NK-92 treated with Interleukin-12 subunit alpha and Interleukin-12 subunit beta, amount 100 ng/mL, for 24 hours (cell line): ENCODE measurements at places on chromosomes 13 and 19.

GRCh38 chr13:99075268-99076191 is 97.7 kb upstream of the DOCK9 start:
- DNase-seq: no peak

- DNase-seq: no peak
These were observed 45.8 kb upstream of the RGCC start for GRCh38 chr13:41411522-41411921.

DNA sequence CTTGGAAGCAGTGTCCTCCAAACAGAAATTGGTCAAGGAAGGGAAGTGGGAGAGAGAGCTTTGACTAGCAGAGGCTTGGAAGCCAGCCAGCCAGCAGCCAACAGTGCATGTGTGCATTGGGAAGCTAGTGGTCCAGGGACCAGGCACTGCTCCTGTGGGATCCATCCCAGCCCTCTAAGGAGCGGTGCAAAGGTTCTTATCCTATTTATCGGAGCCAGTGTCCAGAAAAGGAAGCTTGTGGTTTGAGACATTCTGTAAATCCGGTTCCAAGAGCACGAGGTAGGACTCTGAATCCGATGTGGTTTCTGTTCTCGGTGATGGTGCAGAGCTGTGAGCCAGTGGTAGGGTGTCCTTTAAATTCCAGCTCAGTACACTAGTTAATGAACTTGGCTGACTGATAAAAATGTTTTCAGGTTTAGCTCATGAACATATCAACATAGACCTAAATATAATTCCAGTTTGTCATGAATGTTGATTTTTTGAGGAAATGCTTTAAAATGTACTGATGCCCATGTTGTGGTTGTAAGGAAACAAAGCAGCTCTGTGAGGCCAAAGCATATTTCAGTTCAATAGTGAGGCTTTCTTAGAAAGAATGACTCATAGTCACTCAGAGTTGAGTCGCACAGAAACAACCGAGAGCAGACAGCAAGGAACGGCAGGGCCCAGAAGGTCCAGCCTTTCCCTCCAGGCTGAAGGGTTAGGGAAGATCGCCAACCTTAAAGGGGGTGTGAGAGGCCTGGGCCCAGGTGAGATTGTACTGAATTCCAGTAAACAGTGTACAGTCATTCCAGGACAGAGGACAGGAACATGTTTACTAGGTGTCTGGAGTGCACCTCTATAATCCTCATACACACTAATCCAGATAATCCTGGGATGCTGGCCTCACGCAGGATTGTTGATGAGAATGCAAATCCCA is 21.5 kb upstream of the GARRE1 start:
- peak; percentile 20 for DNase-seq

DNA sequence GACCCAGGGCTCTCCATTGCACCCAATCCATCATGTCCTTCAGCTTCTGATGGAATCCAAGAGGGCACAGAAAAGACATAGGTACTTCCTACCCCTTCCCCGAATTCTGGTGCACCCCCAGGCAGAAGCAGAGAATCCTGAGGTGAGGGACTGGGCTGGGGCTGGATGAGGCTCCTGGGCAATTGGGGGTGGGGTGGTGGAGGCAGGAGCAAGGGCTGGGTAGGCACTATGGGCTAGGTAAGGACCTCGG is 2.7 kb upstream of the KCNC3 start:
- DNase-seq: no peak

DNA sequence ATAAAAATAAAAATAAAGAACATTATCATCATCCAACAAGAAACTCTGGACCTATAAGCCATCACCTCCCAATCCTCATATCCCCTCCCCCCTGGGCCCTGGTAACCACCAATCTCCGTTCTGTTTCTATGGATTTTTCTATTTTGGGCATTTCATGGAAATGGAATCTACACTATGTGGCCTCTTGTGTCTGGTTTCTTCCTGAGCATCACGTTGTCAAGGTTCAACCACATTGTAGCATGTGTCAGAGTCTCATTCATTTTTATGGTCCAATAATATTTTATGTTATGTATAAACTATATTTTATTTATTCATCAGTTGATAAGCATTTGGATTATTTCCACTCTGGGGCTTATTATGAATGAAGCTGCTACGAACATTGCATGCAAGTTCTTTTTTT is 26.9 kb downstream of the SULT2B1 start:
- no peak for DNase-seq

DNA sequence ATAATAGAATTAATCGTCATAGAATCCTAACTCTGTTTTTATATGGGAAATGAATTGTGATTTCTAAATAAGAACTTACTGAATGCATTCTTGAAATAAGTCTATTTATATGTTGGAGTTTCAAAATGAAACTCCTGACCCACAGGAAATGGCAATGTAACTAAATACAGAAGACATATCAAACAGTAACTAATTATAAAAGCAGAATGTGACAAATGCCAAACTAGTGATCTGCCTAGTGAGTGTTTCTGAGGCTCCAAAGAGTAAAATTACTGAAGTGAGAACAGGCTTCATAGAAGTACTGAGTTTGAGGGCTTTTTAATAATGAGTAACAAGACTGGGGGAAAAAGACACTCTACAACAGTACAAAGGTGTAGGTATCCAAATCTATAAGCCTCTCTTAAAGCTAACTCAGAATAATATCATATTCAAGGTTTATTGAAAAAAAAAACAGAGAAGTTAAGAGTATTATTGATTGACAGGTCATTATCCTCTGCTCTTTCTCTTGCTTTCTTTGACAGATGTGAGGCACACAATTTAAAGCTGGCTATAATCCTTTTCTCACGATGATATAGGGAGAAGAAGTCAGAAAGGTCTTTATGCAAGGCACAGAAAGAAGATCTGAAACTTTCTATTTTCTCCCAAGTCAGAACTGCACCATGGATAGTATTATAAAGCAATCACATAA is 17.4 kb upstream of the ATXN8OS start:
- no peak for DNase-seq

DNA sequence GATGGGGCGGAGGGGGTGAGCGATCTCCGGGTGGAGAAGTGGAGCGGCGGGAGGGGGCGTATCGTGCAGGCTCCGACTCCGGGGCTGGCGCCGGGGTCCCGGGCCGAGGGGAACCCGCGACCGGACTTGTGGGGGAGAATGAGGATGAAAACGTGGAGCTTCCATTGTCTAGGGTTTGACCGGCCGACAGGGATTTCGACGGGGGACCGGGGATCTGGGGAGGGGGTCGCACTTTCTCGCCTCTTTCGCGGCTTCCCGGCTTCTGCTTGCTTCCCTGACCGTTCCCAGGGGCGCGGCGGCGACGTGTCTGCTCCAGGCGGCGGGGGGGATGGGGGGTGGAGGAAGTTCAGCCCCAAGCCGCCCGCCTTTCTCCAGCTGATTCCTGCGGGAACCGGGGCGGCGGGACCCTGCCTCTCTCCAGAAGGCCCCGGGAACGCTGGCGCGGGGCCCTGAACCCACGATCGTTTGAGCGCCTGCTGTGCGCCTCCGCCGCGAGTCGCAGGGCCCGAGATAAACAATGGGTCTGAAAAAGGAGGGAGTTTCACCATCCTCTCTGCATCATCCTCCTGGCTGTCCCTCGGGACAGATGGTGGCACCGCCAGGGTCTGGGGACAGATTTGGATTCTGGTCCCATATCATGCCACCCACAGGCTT is 790 bp downstream of the TPM4 start:
- peak; percentile 26 for DNase-seq

DNA sequence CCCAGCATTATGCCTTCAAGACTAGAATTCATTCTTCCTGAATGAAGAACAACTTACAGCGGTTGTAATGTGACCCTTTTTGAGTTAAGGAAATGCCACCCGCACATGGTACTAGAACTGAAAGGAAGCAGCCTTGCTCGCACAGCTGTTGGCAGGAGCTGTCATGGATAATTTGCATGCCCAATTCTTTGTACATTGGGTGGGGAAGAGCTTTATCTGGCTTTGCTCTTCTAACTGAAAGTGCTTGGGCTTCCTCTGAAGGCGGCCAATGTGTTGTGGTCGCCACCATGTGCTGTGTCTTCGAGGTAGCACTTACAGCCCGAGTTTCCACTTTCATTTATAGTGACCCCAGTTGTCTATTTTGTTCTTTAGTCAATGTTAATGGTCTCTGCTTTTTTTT is 3.4 kb downstream of the CCNE1 start:
- no peak for DNase-seq

- DNase-seq: no peak
These were observed 75.2 kb downstream of the LRRC63 start for GRCh38 chr13:46286972-46287371.

DNA sequence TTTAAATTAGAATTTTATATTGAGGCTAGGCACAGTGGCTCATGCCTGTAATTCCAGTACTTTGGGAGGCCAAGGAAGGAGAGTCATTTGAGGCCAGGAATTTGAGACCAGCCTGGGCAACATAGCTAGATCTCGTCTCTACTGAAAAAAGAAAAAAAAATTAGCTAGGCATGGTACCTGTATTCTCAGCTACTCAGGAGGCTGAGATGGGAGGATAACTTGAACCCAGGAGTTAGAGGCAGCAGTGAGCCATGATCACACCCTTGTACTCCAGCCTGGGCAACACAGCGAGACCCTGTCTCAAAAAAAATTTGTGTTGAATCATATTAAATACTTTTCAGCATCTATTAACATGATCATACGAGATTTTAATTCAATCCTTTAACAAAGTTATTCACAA is 4.9 kb downstream of the PMIS2 start:
- DNase-seq: no peak

DNA sequence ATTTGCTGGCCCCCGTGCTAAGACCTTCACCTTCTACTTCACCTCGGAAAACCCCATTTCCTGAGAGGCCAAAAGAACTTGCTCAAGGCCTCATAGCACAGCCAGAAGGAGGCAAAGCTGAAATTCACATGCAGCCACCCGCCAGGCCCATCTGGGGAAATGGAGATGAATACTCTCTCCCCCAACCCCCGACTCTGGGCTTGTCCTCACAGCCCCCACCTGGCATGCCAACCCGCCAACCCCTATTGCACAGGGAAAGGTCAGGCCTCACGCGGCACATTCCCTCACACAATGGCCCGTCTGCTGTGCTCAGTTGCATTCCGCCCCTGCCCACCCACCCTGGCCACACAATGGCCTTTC is 3.2 kb downstream of the PRX start:
- DNase-seq: no peak

DNA sequence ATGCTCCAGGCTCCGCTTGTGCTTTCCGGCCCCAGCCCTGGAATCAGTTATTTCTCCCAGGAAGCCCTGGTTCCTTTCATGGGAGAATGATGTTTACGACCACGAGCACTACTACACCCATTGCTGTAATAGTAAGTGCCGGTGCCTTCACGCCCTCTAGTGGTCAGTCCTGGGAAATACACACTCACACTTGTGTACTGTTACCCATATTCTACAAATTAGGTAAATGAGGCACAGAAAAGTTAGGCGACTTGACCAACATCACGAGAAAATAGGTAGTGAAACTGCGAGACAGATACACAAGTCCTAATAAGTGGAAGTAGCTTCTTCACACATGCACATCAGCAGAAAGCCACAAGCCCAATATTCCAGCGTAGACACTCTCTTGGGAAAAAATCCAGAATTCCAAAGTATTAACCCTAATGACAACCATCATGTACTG is 21.7 kb downstream of the CEACAM21 start:
- peak; percentile 40 for DNase-seq

DNA sequence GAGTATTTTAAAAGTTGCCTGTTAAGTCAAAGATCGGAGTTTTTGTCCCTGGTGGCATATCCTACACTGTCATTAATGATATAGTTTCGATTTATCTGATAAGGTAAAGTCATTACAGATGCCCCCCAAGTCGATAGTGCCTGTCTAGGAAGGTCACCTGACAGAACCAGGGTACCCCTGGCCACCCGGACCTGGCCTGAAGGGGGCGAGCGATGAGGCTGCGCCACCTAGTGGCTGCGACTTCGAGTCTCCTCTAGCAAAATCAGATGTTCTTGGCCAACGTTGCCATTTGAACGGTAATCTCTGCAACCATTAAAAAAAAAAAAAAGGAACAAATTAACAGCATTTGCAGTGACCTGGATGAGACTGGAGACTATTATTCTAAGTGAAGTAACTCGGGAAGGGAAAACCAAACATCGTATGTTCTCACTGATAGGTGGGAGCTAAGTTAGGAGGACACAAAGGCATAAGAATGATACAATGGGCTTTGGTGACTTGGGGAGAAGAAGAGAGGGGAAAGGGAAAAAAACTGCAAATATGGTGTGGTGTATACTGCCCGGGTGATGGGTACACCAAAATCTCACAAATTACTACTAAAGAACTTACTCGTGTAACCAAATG is 565.1 kb downstream of the LIG4 start:
- DNase-seq: peak; percentile 20

- no peak for DNase-seq
These were observed 1.9 kb downstream of the ATP4B start for GRCh38 chr13:113656003-113656588.

GRCh38 chr19:30476997-30477396 is 104.8 kb downstream of the ZNF536 start:
- DNase-seq: no peak

- no peak for DNase-seq
These were observed 1.5 kb downstream of the HTR2A start for GRCh38 chr13:46895381-46895780.

DNA sequence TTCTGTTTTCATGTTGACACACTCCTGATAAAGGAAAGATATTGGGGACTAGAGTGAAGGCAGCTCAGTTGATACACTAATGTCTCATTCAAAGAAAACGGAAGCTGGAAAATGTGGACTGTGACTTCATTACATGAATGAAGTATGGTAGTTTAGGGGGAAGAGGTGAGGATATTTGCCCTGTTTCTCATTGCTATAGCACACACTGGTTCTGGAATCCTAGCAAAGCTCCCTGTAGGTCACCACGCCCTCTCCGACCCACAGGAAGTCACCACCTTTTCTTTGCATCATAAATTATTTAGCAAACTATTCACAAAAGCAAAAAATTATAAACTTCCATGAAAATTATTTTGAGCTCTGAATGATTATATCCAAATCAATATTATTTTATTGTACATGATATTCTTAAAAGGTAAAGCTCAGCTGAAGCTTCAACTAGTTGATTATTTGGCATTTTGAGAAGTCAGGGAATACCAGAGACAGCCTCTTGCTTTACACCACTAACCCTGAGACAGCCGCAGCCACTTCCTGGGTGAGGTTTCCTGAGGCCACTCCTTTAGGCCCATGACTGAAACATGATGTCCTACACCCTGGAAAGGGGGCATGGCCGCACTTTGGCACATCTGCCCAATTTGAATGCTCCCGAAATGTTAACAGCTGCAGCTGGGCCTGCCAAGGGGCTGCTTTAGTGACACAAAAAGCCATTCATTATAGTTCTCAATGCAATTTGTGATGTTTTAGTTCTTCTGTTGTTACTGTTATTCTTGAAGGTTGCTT is 50.0 kb upstream of the WDFY2 start:
- no peak for DNase-seq

GRCh38 chr19:12766051-12766521 is 9.3 kb downstream of the HOOK2 start:
- DNase-seq: no peak

DNA sequence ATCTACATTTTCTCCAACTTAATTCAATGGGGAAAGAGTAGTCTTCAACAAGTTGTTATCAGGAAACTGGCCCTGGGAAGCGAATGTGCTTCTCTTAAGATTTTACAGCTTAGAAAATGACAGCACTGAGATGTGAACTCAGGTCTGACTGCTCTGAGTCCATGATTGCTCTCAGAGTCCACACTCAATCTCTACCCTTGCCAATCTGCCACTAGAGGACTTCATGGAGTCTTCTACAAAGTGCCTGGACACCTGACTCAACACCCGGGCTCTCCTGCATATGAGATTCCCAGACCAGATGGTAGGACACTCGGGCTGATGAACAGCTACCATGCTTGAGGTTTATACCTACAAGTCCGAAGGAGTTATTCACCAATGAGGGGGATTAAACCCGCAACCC is 74.8 kb downstream of the ABCC4 start:
- DNase-seq: no peak

- DNase-seq: no peak
These were observed 22.5 kb upstream of the ZNF429 start for GRCh38 chr19:21482863-21483276.
